ENCODE measurements at places on chromosomes 16 and 17. TPM values are rescaled to one million over a fixed set of nuclear protein-coding genes. Genes with fewer than 3 reads are reported as not detected.

KRTAP4-9 gene
- total RNA-seq: not detected

NPIPB13 gene
- 2.0 TPM for total RNA-seq

CORO7 gene
- total RNA-seq: 12.5 TPM

NPTX1 gene
- total RNA-seq: not detected

ALOX12B gene
- not detected for total RNA-seq

SCGB1C2 gene
- not detected for total RNA-seq

ASGR1 gene
- total RNA-seq: 0.14 TPM

ATP2C2 gene
- not detected for total RNA-seq

DNA sequence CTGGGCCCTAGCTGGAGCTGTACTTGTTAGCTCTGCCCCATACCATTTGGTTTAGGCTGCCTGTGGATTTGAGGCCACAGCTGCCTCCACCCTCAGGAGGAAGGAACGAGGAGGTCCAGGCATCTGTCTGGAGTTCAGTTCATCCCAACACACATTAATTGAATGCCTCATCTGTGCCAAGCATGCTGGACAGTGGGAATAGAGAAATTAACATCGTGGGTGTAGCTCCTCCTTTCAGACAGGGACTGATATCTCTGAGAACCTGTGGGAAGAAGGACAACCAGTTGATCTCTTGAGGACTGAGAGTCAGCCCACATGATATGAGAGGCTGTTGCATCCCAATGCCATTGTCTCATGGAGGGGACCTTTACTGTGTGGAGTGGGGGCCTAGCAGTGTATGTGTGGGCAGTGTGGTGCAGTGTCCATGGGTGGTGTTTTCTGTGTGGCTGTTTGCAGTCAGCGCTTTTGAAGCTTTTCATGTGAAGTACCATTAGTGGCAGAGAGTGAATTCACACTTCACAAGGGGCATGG is 29.4 kb upstream of the DDX52 start:
- DNase-seq: no peak

DNA sequence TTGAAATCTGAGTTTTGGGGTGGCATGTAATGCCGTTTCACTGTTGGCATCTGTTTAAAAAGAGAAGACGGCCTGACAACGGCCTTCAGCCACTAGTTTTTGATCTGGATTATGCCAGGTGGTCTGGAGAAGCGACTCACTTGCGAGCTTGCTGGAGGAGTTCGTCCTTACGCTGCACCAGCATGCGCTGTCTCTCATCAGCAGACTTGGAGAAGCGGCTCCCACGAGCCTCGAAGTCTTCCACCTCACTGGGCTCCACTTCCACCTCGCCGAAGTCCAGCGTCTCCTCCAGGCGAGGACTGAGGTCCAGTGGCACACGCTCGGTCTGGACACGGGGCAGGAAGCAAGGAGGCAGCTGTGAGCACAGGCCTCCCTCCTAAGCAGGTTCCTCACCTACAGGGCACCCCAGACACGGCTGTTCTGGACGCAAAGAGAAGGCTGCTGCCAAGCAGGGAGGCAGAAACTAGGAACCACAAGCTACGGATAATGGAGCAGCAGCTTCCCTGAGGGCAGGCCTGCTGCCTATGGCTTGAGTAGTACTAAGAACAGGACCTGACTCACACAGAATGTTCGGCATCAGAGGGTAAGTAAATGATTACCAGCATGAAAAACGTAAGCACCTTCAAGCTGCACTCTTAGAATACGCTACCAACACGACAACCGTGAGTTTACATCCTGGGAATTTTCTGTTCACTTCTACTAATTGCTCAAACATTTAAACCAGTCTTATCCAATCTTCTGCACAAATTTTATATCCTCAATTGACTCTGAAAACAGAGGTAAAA is 61.4 kb downstream of the AMFR start:
- DNase-seq: no peak

- no peak for DNase-seq
Measured at GRCh38 chr17:70059071-70059470, 16.0 kb upstream of the KCNJ16 start.

DNA sequence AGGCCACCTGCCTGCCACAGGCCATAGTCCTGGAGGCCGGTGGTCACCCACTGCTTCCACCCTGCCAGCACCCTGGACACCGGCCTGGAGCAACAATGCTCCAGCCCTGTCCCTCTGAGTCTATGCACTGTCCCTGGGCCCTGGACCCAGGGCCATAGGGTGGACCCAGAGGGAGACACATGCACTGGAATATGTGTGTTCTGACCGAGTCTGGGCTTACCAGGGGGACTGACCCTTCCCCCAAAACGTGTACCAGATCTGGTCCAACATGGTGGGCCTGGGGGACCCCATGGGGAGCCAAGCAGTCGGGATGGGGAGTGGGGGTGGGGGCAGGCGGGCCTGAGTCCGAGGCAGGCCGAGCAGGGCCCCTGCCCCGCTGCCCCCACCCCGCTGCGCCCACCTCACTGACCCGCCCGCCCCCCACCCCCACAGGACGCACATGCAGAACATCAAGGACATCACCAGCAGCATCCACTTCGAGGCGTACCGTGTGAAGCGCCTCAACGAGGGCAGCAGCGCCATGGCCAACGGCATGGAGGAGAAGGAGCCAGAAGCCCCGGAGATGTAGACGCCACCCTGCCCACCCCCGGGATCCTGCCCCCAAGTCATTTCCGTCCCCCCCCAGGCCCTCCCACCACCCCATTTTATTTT is 357.4 kb downstream of the SEC14L1 start:
- no peak for DNase-seq

GRCh38 chr17:32719689-32720088 is 157.2 kb downstream of the MYO1D start:
- DNase-seq: no peak

- no peak for DNase-seq
Measured at GRCh38 chr17:40697297-40697696, 6.3 kb downstream of the KRT24 start.

DNA sequence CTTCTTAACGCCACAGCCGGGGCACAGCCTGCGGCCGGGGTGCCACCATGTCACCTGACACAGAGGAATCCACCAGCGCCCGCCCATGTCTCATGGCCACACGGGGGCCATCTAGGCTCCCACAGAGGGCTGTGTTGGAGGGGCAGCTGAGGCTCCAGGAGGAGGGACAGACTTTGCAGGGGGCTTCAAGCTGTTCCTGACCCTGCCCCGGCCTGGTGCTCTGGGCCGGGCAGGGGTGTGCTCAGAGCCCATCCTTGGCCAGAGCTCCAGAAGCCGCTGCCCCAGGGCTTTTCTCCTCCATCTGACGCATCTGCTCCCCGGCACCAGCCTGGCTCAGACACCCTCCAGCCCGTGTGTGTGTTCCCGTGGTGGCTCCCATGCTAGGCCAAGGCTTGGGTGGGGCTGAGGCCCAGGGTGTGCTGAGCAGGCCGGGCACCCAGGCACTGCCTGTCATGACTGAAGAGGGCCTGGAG is 7.8 kb upstream of the SLC38A10 start:
- DNase-seq: no peak

GRCh38 chr17:18009609-18010420 is 29.2 kb downstream of the ATPAF2 start:
- peak; percentile 52 for DNase-seq

DNA sequence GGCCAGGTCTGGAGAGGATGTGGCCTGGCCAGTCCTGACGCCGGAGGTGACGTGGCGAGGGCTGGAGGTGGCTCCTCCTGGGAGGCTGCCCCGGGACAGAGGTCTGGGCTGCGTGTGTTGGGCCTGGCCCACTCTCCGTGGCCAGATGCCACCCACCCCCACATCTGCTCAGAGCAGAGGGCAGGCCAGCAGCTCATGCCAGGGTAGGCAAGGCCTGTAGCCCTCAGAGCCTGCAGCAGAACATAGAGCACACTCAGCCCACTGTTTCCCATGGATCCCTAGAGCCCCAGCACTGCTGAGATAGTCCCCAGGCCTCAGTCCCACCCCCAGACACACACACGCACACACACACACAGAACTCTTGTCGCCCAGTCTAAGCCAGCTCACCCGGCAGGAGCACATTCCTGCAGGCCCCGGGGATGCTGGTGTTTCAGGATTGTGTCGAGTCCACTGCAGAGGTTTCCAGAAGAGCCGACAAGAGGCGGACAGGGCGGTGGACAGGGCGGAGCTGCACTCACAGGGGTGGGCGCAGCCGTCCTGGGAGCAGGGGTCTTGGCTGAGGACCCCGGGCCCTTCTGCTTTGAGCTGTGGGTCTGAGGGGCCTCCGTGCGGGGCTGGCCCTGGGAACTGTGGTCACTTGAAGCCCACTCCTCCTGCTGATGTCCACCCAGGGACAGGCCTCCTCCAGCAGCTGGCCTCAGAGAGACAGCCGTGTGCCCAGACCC is 33.4 kb downstream of the SOX8 start:
- DNase-seq: peak; percentile 36

DNA sequence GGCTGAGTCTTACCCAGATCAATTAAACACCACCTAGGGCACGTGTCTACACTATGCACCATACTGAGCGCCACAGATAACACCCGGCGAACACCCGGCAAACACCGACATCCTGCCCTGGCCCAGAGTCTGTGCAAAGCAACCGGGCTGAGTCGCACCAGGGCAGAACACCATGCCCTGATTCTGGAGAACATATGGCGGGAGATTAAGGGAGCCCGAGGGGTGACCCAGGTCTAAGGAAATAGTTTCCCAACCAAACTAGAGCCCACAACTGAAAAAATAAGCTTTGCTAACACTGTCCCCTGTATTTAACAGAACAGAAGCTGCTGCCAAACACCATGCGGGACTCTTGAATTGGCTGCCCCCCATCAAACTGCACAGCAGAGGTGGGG is 22.1 kb downstream of the MYO18A start:
- DNase-seq: no peak

GRCh38 chr17:38352245-38353085 is 821 bp downstream of the SOCS7 start:
- peak; percentile 26 for DNase-seq

- DNase-seq: no peak
Measured at GRCh38 chr16:2242598-2242997, 6.4 kb downstream of the DNASE1L2 start.

GRCh38 chr17:80709090-80709695 is 164.6 kb downstream of the RPTOR start:
- no peak for DNase-seq

DNA sequence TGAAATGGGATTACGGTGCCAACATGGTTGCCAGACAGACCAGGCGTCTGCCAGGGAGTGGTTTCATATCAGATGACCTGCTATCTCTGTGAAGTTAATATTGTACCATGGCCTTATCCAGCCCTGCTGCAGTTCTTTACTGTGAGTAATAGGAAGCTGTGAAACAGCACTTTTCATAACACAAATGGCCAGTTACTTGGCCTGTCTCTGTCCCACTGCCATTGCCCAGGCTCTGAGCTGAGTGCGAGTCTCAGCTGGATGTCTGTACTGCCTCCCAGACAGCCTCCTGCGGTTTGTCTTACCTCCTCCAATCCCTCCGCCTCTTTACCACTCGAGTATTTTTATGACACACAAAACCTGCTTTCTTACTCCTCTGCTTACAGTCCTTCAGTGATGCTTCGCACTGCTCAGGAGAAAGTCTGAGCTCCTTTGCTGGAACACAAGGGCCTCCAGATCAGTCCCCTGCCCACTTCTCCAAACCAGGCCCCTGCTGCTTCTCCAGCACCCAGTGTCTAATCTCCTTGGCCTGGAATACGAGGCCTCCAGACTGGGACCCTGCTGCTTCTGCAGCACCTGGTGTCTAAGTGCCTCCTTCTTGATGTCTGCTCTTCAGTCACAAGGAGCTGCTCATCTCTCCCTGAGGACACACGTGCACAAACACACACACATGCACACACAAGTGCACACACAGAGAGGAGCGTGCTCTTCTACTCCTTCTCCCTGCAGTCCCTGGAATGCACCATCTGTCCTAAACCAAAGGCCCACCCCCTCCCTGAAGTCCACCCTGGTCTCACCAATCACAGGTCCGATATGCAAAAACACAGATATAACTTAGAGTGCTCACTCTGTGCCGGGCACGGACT is 17.1 kb upstream of the RHOT1 start:
- no peak for DNase-seq

GRCh38 chr17:50424246-50424995 is 1.6 kb upstream of the ACSF2 start:
- no peak for DNase-seq

- no peak for DNase-seq
Measured at GRCh38 chr17:66777689-66778225, 57.2 kb upstream of the CACNG5 start.

DNA sequence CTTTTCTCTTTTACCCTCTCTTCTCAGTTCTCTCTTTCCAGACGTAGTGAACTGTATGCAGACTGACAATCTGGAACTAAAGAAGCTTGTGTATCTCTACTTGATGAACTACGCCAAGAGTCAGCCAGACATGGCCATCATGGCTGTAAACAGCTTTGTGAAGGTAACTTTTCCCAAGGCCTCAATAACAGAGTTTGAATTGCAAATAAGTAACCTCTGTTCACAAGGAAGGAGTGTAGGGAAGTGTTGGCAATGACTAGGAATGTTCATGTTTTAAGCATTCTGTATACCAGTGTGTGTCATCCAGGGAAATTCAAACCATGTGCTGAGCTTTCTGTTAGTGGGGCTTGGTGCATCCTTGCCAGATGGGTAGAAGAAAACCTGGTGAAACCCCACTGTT is 18.6 kb downstream of the AP2B1 start:
- no peak for DNase-seq

DNA sequence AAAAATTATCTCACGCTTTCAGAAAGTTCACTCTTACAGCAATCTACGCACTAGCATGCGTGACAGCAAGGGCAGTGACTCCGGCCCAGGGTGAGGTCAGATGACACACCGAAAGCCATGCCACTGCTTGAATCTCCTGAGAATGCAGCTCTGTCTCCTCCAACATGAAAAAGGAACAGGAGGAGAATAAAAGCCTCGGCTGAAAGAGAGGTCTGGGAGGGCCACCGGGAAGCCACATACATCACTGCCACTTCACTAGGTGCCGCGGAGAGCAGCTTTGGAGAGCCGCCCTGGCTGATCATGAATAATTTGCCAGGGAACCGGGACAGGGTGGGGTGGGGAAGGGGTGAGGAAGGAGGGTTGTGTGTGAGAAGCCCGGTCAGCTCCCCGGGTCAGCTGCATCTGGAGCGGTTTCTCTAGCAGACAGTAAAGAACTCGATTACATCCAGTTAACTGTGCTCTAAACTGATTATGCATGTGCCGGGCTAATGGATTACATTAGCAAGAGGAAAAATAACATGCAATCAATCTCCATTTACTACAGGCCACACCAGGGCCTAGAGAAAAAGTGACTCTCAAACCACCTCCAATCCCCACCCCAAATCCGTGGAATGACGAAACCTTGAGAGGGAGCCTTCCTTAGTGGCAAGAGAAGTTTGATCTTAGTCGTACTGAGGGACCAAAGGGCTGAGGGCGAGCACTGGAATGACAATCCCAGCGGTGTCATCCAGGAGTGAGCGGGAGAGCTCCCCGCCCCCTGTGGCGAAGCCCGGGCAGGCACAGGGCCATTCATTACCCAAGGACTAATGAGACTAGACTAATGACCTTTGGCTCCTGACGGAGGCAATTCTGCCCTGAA is 100.3 kb downstream of the ZFHX3 start:
- no peak for DNase-seq

- no peak for DNase-seq
Measured at GRCh38 chr17:48102798-48103715, 1.8 kb upstream of the CBX1 start.

GRCh38 chr17:58352596-58353388 is 791 bp upstream of the SUPT4H1 start:
- no peak for DNase-seq

GRCh38 chr16:20214401-20214800 is 112.9 kb downstream of the GP2 start:
- DNase-seq: no peak

- DNase-seq: no peak
Measured at GRCh38 chr17:61587807-61588660, 3.0 kb downstream of the NACA2 start.

- no peak for DNase-seq
Measured at GRCh38 chr16:3856367-3857141, 24.0 kb downstream of the CREBBP start.

- DNase-seq: no peak
Measured at GRCh38 chr17:13806092-13806491, 204.4 kb upstream of the HS3ST3A1 start.
